Effector memory CD4-positive, alpha-beta T cell (primary cell): ENCODE measurements at places on chromosomes 1 and 21.

DNA sequence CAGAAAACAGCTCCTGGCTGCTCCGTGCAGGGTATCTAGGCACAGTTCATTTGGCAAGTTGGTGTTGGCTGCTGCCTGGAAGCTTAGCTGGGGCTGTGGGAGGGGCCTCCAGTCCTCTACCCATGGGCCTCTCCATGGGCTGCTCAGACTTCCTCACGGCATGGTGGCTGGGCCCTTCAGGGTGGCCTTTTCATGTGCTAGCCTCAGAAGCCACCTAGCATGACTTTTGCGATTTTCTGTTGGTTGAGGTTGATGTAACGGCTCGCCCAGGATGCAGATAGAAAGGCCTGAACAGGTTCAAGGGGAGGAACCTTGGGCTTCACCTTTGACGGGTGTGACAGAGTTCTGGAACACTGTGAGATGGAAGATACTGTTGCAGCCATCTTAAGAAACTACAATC is 25.8 kb upstream of the LHX4 start:
- no peak for DNase-seq

DNA sequence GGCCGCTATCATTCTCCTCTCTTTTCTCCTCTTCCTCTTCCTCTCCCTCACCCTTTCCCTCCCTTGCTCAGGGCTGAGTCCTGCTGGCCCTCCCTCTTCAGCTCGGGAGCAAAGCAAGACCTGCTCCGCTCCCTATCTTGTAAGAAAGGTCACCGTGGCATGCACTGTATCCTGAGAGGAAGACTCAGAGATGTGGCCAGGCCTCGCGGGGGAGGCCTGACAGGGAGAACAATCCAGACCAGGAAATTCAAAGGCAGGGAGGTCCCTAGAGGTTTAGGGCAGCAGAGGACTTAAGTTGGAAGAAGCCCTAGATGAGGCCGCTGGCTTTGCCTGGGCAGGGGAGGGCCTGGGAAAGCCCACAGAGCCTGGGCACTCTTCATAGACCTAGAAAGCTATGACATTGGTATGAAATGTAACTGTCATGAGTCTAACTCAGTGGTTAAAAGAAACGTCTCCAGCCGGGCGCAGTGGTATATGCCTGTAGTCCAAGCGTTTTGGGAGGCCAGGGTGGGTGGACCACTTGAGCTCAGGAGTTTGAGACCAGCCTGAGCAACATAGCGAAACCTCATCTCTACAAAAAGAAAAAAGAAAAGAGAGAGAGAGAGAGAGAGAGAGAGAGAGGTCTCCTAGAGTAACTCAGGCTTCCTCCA is 14.6 kb upstream of the PTAFR start:
- DNase-seq = no peak

DNA sequence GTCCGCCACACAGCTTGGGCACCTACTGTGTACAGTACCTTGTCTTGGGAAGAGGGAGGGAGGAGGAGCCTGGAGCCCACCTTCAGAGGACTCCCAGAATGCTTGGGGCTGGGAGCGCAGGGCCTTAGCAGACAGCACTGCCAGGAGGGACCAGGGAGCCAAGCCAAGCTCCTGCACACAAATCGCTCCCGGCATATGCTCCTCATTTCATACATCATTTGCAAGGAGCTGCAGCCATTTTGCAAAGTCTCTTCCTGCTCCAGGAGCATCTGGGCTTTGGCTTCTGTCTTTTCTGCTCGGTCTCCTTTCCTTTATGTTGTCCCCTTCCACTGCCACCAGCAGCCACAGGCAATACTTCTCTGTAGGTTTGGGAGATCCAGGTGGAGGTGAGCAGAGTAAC is 175.2 kb upstream of the ZC3H12A start:
- no peak for DNase-seq

DNA sequence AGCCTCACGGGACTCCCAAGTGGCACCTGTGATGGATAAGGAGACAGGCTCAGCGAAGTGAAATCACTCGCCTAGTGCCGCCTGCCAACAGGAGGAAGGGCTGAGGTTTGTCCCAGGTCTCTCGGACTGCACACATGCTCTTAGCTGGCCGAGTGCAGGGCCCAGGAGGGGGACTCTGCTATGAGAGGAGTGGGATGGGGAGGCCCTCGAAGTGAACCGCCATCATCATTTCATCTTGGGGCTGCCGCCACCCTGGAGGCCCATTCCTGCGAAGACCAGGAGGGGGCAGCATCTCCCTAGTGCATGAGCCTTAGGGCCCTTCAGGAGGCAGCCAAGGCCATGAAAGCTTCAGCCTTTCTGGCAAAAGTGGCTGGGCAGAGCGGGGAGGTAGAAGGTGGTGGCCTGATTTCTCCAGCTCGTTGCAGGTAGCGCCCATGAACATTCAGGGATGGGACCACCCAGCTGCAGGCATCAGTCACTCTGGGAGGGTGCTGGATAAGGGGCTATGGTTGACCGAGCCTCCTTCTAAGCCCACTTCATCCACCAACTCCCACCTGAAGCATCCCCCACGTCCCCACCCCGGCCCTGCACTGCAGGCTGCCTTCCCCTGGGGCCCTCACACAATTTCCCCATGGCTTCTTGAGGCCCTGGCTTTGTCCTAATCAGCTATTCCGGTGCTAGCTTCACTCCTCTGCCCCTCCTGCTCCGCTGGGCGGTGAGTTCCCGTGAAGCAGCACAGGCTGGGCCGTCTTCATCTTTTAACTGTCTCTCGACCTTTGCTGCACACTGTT is 17.2 kb upstream of the RASSF5 start:
- no peak for DNase-seq

DNA sequence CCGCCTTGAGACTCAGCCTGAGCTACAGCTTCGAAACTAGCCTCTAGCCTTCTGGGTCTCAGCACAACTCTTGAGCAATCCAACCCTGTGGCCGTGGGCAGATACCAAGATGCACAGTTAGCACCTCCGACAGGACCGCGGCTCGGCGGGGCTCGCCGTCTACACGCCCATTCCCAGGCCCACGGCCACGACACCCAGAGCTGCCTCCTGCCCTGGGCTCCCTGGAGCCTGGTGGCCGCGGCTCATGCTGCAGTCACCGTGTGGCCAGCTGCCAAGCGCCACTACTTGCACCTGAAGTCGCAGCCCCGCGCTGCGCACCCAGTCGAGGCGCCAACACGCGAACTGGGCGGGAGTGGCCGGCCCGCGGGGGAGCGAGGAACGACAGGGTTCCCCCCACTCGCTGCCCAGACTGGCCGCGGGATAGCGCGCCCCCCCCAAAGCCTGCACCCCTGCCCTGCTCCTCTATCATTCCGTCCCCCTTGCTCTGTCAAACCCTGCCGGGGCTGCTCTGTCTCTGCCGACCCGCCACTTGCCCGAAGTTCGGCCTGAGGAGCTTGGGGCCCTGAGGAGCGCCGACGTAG is 729 bp upstream of the CDCA8 start:
- DNase-seq = no peak

DNA sequence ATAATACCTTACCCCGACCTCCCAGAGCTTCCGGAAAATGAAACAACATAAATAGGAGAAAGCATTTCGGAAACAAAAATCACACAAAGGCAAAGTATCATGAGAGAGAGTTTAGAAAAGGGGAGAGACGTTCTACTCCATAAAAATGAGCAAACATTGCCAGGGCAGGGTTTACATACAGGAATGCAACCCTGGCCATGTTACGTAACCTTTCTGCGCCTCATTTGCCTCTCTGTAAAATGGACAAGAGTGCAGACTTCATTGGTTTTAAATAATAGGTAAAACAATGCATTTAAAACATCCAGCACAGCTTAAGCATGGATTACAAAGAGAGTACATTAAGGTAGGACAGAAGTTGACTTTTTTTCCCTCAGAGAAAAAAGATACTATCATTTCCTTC is 45.6 kb downstream of the PHC2 start:
- no peak for DNase-seq

DNA sequence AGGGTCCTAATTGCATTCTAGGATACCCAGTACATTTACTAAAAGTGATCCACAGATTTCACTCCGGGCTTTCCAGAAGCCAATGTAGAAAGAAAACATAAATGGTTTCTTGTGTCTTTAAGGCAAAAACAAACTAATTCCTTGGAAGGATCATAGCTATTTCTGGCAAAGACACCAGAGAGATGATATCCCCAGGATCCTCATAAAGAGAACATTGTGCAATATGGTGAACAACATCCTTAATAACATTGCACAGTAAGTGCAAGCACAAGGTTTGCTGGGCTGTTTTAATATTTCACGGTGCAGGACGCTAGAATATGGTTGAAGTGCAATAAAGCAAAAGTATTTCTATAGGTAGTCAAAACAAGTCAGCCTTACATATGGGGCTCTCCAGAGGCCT is 83.0 kb downstream of the NTPCR start:
- DNase-seq = no peak

DNA sequence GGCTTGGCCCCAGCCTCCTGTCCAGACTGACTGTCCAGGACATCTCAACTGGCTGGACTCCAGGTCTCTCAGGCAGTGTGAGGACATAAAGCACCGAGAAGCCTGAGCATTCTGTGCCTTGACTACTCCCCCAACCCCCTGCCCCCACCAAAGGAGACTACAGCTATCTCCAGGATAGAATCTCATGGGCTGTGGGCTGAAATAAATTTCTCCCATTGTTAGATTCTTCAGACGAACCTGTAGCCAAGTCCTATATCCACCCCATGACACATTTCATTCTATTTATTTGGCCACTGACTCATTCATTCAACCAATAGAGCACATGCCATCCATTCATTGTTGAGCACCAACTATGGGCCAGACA is 11.4 kb downstream of the VWA5B1 start:
- no peak for DNase-seq

DNA sequence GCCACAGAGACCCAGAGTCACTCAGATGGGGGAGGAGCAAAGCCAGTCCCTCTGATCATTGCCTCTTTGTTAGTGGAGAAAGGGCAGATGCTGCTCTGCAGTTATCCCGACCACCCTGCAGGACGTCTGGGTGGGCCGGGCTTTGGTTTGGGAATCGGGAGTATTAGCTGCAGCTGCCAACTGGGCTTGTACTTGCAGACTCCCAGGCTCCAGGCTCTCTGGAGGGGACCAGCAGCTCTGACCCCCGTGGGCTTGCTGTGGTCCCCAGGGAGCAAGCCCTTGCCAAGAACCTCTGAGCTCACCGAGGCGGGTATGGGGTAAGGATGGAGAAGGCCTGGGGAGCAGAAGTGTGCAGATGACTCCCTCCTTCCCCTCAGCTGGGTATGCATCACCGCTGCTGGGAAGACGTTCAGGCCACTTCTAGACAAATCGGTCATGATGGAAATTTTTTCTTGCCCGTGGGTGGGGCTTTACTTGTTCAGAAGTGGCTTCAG is 21.6 kb downstream of the MAPKAPK2 start:
- no peak for DNase-seq

GRCh38 chr1:78667939-78668338 is 18.3 kb downstream of the IFI44 start:
- no peak for DNase-seq

DNA sequence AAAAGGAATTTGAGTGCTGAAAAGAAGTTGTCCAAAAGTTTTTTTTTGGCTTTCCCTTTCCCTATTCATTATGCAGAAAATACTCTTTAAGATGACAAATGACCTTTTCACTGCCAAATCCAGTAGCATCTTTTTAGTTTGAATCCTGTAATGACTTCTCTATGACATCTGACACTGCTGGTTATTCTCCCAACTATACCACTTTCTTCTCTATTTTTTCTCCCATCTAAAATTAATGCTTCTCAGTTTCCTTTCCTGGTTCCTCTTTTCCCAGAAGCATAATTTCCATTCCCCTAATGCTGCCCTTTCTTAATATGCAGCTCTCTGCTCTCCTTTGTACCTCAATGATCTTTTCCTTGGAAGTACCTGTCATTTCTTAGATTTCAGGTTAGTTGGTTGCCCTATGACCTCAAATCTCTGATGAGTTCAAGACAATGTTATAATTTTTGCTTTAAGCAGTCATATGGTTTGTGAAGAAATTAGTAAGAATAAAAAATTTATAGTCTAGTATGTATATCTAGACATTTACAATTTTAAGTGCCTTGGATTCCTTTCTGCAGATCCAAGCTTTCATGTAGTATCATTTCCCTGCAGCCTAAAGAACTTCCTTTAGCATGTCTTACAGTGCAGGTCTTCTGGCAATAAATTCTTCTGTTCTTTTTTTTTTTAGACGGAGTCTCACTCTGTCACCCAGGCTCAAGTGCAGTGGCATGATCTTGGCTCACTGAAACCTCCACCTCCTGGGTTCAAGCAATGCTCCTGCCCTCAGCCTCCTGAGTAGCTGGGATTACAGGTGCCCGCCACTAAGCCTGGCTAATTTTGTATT is 150.8 kb downstream of the CDC42BPA start:
- DNase-seq = no peak

- DNase-seq = no peak
Measured at GRCh38 chr21:39632796-39633442, 20.2 kb downstream of the B3GALT5 start.

- DNase-seq = no peak
Measured at GRCh38 chr1:156072251-156072650, 10.0 kb downstream of the MEX3A start.

DNA sequence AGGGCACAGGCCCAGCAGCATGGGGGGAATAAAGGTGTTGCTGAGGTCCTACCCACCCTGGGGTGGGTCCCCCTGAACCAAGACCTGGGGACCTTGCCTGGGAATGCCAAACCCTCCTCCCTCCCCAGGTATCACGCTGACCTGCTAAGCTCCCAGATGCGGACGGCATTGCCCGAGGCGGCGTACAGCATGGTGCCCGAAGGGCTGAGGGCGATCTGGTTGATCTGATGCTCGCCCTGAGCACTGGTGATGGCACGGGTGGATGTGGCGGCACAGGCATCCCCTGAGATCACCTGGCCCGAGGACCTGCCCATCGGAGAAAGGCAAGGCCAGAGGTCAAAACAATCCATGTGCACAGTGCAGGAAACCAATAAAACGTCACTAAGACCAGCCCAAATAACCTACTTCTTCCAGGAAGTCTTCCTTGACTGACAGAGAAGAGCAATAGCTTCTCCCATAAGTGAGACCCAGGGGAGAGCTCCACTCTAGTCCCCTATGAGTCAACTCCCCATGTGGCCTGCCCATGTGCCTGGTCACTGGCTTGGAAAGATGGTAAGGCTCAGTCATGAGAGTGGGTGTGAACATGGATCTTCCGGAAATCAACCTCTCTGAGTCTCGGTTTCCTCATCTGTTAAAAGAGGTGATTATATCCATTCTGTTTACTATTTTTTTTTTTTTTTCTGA is 46.3 kb downstream of the KIF21B start:
- DNase-seq = no peak

DNA sequence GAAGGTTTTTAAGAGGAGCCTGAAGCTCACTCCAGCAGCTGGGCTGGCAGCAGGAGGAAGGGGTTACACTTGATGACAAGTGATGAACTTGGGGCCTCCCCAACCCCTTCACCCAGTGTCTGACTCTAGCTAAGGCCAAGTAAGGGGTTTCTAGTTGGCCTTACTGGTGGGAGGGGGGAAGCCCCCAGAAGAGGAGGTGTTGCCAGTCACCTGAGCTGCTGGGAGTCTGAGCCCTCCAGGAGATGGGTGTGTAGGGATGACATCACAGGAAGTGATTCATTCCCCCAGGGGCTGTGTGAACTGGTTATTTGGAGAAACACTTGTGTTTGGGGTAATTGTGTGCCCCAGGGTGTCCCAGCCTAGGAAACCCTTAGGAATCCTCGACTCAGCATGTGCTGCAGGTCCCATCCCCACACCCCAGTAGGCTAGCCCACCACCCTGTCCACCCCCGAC is 3.1 kb downstream of the PADI1 start:
- no peak for DNase-seq
